Activated T-helper 1 cell treated with anti-CD3 and anti-CD28 coated beads, Interleukin-2, amount 50 U/mL, for 16 hours (primary cell): ENCODE measurements at places on chromosomes 12 and 14.
A peak's percentile ranks its signal among the peaks of the same experiment; 100 is the strongest.

- no peak for DNase-seq
Measured at GRCh38 chr14:74835645-74836250, 40.2 kb downstream of the PROX2 start.

- DNase-seq = no peak
Measured at GRCh38 chr12:5505116-5505515, 73.2 kb downstream of the NTF3 start.

- no peak for DNase-seq
Measured at GRCh38 chr12:32697445-32697844, 18.3 kb downstream of the DNM1L start.

GRCh38 chr14:24171422-24172260 lies at the start of gene REC8:
Gene REC8 (plus strand): TSS chr14:24172080. CDS start chr14:24172553, 473 bp downstream.
- DNase-seq = peak; percentile 52

- DNase-seq = no peak
Measured at GRCh38 chr12:121947981-121948380, 29.6 kb downstream of the CFAP251 start.

GRCh38 chr12:29067430-29067829 lies 81.6 kb upstream of the FAR2 start:
- DNase-seq = no peak

DNA sequence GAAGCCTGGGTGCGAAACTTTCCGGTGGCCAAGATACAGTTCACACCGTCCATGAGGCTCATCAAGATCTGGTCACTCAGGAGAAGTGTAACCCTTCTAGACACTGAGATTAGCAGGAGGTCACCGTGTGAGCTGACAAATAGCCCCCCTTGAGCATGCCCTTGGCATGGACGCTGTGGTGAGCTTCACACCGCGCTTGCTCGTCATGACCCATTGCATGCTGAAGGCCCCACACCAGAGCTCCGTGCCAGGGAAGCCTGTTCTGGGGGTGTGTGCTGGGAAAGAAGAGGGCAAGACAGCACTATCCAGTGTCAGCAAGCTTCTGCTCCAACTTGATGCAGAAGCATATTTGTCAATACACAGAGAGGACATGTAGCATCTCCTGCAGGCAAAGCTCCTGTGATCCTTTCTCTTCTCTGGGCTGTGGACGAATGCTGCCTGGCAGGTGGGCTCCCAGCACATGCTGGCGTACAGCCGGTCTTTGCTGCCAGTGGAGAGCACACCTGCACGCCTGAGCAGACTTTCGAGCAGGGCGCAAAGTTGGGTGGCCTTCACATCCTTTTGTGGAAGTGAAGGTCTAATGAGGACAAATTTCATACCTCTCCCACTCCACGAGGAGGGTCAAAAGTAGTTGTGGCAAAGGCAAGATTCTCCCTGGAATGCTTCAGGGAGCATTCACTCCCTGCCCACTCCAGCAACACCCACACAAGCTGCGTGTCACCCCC lies 126.9 kb upstream of the FKBP4 start:
- no peak for DNase-seq

DNA sequence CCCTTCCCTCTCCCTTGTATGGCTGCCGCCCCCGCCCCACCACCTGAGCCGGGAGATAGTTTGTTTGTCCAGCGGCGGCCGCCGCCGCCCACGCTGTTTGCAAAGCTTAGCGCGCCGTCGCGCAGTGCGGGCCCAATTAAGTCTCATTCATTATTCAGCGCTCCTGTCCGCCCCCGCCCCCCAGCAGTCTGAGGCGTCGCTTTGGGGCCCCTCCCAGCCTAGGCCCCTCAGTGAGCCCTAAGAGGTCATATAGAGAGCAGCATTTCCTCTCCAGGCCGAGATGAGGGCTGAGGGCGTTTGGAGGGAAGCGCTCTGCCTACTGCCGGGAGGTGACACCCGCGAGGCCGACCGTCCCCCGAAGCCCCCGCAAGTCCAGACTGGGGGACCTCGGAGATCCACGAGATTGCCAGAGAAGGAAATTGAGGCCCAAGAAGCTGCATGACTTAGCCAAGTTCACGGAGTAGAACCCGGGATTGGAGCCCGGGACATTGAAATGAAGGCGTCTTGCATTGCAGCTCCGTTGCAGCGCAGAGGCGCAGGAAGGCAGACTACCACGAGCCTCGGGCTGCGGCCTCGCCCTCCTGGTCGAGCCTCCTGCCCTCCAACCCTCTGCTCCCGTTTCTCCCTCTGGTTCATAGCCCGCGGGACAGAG lies at the start of gene DNAJC22:
TSS of gene DNAJC22 (plus strand) at position 230 of the 652 bp plus-strand sequence. CDS start 1,985 bp downstream, outside the sequence.
- DNase-seq = no peak

DNA sequence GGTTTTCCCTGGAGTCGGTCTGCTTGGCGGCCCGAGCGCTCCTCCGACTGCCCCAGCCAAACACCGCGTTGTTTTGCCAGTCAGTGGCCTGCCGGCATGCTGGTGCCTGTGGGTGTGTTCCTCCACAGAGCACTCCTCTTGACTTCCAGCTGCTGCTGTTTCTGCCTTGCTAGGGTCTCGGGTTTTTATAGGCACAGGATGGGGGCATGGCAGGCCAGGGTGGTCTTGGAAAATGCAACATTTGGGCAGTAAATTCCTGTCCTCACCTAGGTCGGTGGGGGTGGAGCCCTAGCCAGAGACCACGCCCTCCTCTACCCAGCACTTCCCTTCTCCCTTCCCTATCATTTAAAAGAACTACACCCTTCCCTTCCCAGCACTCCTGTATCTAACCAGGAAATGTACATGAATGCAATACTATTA lies 34.7 kb upstream of the VASH1 start:
- no peak for DNase-seq

DNA sequence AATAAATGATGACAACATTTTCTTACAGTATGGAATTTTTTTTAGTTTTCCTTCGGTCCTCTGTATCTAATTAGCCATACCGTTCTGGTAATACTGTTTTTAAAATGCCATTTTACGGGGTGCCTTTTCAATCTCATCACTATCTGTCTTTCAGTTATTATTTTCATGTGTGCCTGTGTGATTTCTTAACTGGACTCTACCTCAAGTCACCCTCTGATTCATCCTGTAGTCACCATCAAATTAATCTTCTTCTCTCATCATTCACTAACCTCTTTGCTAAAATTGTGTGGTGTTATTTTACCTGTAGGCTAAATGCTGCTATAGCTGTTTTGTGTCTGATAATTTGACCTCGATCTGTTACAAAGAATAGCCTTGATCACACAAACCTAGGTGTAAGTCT lies 16.0 kb upstream of the CCT2 start:
- no peak for DNase-seq
